NCI-H1092 (cell line): ENCODE measurements at places on chromosomes 16 and 17.

GRCh38 chr16:85601272-85601639, 11.9 kb upstream of the GSE1 start:
- DNase-seq: no peak

GRCh38 chr16:62954144-62955032, 918.1 kb upstream of the CDH8 start:
- DNase-seq: no peak

GRCh38 chr17:70105641-70106040, 30.6 kb downstream of the KCNJ16 start:
- no peak for DNase-seq

DNA sequence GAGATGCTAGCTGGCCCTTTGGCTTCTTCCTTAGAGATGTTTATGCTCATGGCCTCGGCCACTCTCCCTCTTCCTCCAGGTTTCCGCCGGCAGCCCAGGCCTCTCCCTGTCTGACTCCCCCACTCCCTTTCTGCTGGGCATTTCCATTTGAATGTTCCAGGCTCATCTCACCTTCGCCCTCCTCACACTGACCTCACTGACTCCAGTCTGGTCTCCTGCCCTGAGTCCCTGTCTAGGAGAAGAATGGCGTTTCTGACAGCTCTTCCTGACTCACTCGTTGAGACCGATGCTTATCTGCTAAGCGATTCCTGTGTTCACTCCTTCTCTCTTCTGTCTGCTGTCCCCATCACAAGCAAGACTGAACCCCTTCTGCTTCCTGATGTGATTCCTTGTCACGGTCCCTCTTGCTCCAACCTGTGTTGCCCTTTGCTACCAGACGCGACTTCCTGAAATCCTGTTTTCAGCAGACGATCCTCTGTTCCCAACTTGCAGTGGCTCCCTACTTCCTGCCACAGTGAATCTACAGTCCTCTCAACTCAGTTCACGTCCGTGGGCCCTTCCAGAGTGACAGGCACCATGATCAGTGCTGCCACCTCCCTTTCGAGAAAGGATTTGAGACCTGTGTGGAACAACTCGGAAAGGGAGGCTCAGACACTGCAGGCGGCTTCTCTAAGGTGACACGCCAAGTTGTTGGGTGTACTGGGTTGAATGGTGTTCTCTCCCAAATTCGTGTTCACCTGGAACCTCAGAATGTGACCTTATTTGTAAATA, 176.4 kb downstream of the MSI2 start:
- no peak for DNase-seq

DNA sequence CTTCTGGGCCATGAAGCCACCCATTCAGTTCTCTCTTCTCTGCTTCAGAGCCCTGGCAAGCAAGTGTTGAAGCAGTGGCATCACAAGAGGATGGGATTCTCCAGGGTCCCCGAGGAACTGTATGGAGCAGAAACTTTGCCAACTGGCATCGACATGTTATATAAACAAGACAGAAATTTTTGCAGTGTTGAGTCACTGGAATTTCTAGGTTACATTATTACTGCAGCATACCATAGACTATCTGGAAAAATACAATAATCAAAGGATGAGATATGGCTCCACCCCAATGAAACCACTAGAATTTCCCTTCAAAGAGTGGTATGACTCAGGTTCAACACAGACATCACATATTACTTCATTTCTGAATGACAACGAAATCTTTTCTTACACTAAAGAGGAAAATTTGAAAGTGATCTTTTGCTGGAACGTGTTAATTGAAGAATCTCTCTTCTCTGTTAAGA, 343.0 kb upstream of the DYNLRB2 start:
- no peak for DNase-seq

DNA sequence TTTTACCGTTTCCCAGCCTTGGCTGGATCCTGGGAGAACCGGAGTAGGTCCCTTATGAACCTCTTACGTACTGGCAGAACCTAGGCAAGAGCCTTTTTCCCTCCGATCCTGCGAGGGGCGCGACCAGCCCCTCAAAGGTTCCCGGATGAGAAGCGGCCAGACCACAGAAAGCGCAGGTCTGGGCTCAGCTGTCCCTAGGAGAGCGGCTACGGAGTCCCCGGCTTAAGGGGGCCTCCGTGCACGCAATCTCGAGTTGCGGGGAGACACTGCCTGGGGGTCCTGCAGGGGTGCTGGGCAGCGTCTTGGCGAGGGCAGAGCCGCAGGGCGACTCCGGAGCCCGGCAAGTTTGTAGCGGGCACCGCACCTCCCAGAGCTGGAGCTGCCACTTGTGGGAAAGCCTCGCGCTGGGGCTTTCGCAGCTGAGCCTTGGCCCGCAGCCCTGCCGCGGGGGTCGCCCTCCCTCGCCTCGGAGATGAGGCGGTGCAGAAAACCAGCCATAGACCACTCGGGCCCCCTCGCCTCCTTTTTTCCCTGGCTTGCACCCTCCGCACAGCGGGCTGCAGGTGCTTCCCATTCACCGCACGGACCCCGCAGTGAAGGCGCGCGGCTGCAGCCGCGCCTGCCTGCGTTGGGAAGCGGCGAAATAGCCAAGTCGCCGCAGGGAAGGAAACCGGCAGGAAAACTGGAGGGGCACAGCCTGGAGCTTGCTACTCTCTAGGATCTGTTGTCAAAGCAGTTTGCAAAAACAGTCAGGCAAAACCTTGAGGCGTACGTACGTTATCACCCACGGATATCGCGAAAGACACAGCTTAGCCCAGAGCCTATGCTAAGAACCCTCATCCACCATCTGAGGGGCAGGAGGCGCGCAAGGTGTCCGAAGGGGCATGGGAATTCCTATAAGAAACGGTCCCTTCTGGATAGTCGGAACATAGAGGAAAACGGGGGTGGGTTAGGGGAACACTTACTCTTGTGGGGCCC, 834 bp downstream of the CDH8 start:
- DNase-seq: no peak

- no peak for DNase-seq
Observed at GRCh38 chr17:41932816-41933389, 2.5 kb downstream of the ODAD4 start.

DNA sequence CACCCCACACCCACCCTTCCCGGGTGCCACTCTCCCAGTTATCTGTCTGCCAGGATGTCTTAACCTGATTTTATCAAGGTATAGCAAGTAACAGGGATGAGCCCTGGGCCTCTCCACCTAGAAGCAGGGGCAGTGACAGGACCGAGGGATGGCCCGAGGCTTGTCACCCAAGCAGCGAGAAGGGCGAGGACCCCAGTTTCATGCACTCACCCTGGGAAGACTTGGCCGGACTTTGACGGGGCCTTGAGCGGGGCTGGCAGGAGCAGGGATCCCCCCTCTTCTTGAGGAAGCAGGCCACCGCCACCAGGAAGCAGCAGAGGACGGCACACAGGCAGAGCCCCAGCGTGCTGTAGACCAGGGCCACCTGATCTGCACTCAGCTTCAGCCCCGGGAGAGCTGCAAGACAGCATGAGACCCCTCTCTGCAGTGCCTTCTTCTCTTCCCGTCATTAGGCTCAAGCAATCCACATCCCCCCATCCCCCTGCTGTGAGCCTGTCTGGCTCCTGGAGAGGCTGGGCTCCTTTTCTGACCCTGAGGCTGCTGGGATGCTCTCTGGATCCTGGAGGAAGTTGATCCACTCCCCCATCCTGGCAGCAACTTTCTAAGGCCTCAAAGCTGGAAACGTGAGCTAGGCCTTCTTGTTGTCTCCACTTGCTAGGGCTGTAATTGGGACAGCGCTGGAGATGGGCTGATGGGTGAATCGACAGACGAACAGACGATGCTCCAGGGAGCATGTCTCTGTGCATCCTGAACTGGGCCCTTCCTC, 31.6 kb downstream of the TNFRSF13B start:
- DNase-seq: no peak
